ENCODE measurements at places on chromosomes 1 and 21.
A peak's percentile ranks its signal among the peaks of the same experiment; 100 is the strongest.

DNA sequence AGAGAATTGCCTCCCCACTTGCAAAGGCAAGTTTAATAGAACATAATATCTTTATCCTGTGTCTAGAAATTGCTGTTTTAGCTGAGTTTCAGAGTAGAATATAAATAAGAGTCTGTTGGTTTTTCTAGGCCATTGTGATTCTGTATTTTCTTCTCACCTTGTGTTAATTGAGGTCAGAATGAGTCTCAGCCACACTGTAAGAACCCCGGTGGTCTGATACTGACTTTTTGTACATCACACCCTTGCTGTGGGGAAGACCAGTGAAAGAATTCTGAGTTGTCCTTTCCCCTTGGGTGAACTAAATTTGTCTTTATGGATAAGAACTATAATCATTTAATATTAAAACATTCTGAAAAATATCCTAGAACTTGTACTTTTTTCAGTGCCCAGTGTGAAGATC is 6.8 kb downstream of the HIPK1 start:
- DNase-seq = no peak

DNA sequence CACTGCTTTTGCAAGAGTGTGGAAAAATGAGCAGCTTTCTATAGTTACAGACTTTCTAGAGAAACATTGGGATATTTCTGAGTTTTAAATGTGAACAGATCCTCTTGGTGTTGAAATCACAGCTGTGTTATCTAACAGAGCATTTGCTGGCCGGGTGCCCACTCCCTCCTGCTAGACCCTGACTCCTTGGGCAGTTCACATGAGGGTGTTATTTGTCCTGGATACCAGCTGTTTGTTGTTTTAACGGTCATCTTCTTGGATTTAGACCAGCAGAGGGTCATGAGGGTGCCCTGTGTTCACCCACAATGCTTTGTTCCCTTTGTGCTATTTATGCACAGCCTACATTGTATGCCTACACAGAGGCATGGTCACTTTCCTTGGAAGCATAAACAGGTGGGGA is 67.1 kb downstream of the CENPF start:
- peak; percentile 24 for DNase-seq

DNA sequence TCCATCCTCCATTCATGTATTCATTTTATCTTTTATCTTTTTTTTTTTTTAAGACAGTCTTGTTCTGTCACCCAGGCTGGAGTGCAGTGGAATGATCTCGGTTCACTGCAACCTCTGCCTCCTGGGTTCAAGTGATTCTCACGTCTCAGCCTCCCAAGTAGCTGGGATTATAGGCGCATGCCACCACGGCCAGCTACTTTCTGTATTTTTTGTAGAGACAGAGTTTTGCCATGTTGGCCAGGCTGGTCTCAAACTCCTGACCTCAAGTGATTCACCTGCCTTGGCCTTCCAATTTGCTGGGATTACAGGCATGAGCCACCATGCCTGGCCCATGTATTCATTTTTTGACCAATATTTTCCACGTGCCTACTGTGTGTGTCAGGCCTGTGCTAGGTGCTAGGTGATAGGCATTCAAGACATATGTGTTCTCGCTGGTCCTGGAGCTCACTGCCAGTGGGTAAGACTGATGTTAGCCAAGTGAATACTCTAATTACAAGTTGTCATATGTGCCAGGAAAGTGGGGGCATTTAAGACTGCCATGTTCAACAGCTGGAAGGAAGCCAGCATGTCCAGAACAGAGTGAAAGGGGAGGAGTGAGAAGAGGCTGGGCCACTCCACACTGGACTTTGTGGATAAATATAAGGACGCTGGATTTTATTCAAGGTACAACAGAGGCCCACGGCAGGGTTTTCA is 5.3 kb upstream of the CELSR2 start:
- no peak for DNase-seq

- no peak for DNase-seq
These were observed 1000.6 kb upstream of the PRMT6 start for GRCh38 chr1:106055855-106056254.

GRCh38 chr1:51568231-51568935 is 48.5 kb upstream of the OSBPL9 start:
- no peak for DNase-seq

- DNase-seq = no peak
These were observed 10.4 kb upstream of the KCNAB2 start for GRCh38 chr1:6035303-6035702.

DNA sequence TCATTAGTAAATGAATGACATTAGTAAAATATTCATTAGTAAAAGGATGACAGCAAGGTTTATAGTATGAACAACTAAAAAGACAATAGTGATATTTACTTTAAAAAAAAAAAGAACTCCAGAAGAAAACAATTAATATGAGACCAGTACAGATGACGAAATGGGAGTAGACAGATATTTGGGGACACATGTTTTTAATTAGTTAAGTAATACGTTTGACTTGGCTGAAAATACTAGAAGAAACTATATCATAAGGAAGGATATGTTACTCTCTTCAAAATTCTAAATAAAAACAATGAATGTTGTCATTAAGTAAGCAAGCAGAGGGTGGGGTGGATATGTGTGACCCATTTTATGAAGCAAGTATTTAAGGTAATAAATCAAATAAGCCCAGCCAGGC is 61.9 kb downstream of the GPATCH2 start:
- DNase-seq = no peak

DNA sequence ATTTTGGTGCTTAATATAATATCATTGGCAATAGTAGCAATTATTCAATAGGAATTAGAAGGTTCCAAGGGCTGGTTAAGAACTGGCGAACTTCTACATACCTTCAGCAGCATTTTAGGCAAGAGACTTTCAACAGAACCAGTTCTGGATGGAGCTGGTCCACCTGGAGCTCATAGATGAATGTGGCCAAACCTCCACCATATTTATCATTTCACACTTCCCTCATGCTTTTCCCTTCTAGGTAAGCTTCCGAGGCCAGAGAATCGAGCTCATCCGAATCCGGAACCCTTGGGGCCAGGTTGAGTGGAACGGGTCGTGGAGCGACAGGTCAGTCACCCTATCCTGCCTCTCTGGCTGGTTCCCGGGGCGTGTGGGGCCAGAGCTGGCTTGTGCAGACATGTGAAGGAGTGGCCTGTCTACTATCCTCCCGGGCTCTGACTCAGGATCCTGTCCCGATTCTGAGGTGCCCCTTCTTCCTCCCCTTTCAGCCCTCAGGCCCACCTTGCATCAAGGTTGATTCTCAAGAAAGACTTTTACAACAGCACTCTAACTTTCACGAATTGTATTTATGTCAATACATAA is 24.7 kb downstream of the CAPN9 start:
- DNase-seq = no peak

- DNase-seq = no peak
These were observed 163.7 kb downstream of the HS2ST1 start for GRCh38 chr1:87077959-87078639.

GRCh38 chr1:248847181-248847955 is 9.3 kb downstream of the ZNF672 start:
- DNase-seq = no peak

DNA sequence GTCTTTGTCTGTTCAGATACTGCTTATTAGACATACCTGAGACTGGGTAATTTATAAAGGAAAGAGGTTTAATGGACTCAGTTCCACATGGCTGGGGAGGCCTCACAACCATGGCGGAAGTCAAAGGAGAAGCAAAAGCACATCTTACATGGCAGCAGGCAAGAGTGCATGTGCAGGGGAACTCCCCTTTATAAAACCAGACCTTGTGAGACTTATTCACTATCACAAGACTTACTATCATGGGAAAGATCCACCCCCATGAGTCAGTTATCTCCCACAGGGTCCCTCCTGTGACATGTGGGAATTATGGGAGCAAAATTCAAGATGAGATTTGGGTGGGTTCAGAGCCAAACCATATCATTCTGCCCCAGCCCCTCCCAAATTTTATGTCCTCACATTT is 7.1 kb upstream of the PSMA5 start:
- no peak for DNase-seq

DNA sequence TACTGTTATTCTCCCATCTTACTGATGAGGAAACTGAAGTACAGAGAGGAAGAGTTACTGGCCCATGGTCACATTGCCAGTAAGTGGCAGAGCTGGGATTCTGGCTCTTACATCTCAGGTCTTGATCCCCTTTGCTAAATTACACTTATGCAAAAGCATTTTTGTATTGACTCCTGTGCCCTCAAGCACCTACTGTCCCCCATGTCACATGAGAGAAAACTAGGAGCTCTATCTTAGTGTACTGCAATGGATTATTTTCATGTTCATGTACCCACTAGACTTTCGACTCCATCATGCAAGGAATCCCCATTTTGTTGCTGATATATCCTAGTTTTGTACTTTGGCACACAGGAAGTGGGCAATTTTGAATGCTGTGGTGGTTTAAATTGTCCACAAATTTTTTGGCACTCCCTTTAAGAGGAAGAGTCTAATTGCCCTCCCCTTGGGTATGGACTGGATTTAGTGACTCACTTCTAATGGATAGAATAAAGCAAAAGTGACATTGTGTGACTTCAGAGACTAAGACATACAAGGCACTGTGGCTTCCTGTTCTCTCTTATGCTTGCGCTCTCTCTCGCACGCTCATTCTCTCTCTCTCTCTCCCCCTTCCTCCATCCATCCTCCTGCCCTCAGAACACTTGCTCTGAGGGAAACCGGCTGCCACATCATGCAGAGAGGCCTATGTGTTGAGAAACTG is 43.5 kb upstream of the JAK1 start:
- DNase-seq = peak; percentile 8

GRCh38 chr1:112673592-112674439 is 643 bp upstream of the MOV10 start:
- peak; percentile 59 for DNase-seq

DNA sequence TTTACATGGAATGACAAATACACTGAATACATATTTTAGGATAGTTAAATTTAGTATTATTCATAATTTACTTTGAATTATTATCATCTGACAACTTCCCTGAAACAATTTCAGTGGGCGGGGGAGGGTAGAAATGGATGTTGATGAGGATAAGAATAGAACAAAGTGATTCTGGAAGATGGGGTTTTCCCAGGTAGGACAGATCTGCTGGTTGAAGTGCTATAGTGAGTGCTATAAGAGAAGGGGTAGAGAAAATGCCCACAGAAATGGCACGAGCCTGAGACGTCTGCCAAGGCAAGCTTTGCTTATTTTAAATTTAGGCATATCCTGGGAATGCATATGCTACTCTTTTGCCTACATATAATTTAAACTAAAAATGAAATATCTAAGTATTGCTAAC is 3.2 kb downstream of the CFH start:
- no peak for DNase-seq

DNA sequence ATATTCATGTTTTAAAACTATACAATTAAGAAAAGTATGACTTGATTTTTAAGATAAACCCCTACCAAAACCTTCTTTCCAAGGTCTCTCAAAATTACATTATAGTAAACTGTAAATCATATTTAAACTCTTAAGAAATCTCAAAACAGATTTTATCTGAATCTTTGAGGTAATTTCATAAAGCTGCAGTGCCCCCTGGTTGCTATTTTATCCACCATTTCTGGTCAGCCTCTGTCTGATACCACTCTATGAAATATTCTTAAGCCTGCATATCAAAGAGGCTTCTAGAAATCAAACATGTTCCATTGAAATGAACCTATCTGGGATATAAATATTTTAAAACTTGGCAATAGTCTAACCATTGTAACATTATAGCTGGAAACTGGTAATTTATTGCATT is 317.3 kb downstream of the COL11A1 start:
- DNase-seq = peak; percentile 9

DNA sequence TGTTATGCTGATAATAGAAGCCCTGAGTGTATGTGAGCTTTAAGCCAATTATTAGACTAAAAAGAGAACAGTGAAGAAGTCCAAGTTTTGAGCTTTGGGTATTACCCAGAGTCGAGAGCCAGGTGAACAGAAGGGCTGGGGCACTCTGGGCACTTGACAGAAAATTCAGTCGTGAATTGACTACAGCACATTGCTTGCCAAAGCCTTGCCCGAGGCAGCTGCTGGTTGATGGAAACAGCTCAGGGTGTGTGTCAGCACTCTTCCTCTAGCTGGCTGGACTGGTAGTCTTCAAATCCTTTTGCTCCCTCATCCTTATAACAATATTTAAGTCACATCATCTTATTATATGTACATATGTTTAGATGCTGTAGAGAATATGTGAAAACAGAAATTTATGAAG is 21.3 kb downstream of the PDE4B start:
- no peak for DNase-seq

DNA sequence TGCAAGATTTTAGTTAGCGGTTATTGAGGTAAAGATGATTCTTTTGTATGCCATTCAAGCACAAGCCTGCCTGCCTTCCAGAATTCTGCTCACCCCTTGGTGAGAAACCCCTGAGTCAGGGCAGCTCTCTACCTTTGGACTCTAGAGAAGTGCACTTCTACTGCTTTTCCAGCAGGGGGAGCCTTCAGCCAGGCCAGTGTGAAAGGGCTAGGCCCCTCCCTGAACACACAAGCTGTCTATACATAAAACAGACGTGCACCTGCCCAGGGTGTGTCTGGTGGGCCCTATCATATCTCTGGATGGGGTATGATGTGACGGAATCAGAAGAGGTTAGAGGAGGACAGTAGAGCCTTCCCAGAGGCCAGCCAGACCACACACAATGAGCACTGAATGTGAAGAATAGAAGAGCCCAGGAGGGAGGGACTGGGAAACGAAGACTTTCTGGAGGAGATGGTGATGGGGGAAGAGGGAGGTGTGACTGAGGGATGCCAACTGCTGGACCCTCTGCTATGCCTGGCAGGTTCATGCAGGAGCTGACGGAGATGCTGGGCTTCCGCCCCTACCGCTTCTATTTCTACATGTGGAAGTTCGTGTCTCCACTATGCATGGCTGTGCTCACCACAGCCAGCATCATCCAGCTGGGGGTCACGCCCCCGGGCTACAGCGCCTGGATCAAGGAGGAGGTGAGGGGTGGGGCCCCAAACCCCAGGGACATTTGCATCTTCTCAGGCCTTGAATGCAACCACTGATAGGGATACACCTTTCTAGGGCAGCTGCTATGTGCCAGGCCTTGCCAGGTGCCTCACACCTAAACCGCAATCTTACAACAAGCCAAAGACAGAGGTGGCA is 13.0 kb upstream of the KCNC4 start:
- DNase-seq = peak; percentile 31

- peak; percentile 95 for DNase-seq
These were observed 299.3 kb upstream of the VAMP3 start for GRCh38 chr1:7471836-7472235.

- no peak for DNase-seq
These were observed 551.1 kb downstream of the MATN1 start for GRCh38 chr1:30172299-30172694.

GRCh38 chr1:3564921-3565831 is 46.1 kb downstream of the MEGF6 start:
- DNase-seq = no peak

GRCh38 chr1:185440877-185441276 is 123.8 kb upstream of the IVNS1ABP start:
- DNase-seq = peak; percentile 83

- DNase-seq = no peak
These were observed 52.7 kb upstream of the WLS start for GRCh38 chr1:68285046-68285445.

DNA sequence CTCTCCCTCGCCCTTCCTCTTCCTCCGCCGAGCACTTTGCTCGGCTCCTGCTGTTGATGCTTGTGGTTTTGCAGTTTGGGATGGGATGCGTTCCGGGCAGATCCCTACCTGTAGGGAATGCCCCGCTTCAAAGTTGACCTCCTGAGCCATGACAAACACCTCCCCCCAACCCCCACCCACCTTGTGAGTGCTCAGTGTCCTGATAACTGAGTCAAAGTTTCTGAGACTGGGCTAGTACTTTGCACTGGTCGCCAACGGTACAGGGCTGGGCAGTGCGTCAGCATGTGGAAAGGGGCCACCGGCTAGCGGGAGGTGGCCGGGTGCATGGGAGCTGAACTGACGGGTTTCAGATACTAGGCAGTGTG is 771 bp downstream of the RABGAP1L start:
- DNase-seq = peak; percentile 28

- no peak for DNase-seq
These were observed 354.1 kb downstream of the SMYD3 start for GRCh38 chr1:246152986-246153431.

All from fibroblast of skin of back (primary cell).